ENCODE measurements at places on chromosomes 3 and 15.

- no peak for DNase-seq
Observed at GRCh38 chr3:108728934-108729333, 28.3 kb downstream of the RETNLB start.

- no peak for DNase-seq
Observed at GRCh38 chr15:91929509-91929908, 76.0 kb downstream of the SLCO3A1 start.

GRCh38 chr3:87182023-87182422 is 45.1 kb upstream of the CHMP2B start:
- no peak for DNase-seq

GRCh38 chr3:154161806-154162205 is 40.6 kb downstream of the ARHGEF26 start:
- no peak for DNase-seq

DNA sequence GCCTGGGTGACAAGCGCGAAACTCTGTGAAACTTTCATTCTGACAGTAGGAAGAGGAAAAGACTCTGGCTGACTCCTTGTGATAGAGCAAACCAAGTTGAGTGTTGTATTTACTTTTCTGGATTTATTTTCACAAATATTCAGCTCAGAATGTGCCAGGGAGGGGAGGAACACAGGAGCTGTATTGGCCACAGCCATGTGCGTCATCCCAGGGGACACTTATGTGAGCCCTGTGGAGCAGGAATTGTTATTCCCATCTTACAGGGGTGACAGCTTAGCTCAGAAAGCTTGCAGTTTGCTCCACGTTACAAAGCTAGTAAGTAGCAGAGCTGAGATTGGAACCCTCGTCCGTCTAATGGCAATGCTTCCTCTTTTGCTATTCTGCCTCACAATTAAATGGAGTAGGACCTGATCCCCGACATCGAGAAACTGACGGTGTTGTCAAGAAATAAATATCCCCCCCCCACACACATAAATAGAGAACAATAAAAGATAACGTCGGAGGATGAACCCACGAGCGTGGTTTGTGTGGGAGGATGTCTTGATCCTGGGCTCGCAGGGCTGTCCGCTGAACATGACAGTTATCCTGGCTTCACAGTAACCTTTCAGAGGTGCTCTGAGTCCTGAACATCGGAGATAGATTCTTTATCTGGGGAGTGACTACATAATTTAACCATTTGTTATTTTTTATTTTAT is 151.6 kb upstream of the CTDSPL start:
- DNase-seq = no peak

DNA sequence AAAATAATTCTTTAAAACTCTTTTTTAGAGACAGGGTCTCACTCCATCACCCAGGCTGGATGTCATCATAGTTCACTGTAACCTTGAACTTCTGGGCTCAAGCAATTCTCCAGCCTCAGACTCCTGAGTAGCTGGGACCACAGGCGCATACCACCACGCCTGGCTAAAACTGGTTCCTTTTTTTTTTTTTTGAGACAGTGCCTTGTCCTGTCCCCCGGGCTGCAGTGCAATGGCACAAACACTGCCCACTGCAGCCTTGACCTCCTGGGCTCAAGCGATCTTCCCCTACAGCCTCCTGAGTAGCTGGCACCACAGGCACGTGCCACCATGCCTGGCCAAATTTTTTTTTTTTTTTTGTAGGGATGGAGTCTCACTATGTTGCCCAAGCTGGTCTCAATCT is 23.7 kb upstream of the FURIN start:
- DNase-seq = no peak

DNA sequence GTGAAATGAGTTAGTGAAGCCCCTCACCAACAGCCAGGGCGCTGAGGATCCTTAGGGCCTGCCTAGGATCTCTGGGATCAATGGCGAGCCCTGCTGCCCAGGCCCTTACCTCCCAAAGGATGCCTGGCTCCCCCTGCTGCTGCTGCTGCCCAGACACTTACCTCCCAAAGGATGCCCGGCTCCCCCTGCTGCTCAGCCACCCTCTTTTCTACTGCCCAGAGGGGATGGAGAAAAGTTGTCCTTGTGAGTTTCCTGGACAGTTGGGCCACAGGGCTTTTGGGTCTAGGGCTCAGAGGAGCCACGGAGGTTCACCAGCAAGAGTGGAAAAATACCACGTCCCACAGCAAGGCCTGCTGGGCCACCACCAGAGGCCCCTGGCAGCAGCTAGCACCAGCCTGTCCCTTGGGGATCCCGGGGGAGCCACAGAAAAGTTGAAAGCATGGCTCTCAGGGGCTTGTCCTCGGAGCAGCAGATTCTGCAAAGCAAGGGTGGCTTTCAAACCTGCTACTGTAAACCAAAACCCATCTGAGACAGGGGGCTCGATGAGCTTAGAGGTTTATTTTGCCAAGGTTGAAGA is 59.4 kb downstream of the SLC6A6 start:
- peak; percentile 14 for DNase-seq

GRCh38 chr3:14143271-14144225 is 18.7 kb downstream of the TMEM43 start:
- no peak for DNase-seq

DNA sequence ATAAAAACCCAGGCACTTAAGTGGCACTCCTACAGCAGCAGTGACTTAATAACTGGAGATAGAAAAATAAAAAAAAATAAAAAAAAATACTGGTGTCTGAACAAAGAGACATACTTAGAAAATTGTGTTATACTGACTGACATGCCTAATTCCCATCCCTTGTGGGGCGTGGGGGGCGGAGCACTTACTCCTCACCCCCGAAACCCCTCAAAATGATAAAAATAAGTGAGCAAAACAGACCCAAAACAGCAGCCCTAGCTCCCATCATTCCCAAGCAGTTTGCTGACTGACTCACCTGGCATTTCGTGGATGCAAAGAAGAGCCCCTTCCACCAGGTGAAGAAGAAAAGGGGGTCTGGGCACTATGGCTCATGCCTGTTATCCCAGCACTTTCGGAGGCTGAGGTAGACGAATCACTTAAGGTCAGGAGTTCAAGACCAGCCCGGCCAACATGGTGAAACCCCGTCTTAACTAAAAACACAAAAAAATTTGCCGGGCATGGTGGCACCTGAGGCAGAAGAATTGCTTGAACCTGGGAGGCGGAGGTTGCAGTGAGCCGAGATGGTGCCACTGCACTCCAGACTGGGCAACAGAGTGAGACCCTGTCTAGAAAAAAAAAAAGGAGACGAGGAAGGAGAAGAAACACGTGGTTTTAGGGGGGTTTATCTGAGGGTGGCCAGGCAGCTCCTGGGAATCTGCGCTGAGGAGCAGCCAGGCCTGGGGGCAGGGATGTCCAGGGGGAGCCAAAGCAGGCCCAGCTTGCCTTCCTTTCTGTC is 50.8 kb upstream of the BLM start:
- DNase-seq = no peak

DNA sequence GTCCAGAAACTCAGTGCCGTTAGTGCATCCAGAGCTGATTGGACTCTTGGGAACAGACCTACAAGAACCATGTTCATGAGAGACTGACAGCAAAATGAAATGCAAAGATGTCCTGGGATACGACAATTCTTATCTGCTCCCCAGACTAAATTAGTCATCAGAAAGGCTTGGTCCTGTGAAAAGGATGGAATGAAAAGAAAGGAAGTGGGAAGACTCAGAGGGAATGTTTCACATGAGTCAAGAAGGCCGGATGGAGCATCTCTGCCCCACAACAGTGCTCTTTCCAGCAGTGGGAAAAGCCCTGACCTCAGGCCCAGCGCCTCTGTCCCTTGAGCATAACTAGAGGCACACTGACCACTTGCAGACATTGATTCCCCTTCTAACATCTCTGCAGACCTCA is 39.3 kb upstream of the UACA start:
- DNase-seq = no peak

- DNase-seq = no peak
Observed at GRCh38 chr15:29057856-29058255, 172.1 kb downstream of the APBA2 start.

DNA sequence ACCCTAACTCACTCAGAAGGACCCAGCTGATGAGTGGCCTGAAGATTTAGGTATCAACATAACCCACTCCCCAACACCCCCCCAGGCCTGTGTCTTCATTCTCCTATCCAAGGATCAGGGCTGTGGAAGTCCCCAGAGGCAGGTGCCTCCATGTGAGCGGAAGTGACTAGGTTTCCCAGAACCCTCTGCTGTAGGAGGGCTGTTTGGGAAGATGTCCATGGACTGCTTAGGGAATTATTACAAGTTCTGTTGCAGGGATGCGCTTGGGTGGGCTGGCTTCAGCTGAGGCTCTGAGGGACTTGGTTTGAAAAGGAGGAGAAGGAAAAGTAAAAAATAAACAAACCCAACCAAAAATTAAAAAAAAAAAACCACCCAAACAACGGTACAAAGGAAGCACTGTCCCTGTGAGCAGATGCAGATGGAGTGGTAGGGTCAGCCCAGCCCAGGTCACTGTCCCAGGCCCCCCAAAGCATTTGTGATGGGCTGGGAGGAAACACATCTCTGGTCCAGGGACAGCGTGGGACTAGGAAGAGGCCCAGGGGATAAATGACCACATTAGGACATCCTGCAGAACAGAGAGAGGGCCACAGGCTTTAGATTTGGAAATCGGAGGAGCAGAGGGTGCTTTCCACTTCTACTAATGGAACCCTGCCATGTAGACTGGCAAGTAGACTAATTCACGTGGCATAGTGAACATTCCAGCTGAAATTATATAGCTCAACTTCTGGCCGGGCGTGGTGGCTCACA is 12.2 kb upstream of the APOD start:
- no peak for DNase-seq

- DNase-seq = no peak
Observed at GRCh38 chr15:55698653-55699052, 44.3 kb downstream of the PRTG start.

- DNase-seq = no peak
Observed at GRCh38 chr3:98874602-98875249, 26.8 kb downstream of the DCBLD2 start.

DNA sequence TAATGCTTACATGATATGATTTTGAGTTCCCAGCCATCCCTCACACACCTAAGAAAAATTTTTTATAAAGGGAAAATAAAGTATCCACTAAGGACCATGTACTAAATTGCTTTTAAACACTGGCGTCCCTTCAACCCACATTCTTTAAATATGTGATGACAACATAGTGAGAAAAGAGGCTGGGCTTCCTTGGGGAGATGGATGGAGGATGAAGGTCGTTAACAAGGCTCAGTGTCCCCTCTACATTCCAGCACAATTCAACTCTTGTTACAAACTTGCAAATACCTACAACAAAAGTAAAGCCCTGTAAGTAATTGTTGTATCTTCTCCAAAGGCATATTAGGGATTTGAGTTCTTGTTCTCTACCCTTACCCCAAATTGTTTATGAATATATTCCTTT is 87.2 kb upstream of the SLC4A7 start:
- no peak for DNase-seq

- DNase-seq = no peak
Observed at GRCh38 chr3:25527801-25528200, 99.7 kb downstream of the RARB start.

DNA sequence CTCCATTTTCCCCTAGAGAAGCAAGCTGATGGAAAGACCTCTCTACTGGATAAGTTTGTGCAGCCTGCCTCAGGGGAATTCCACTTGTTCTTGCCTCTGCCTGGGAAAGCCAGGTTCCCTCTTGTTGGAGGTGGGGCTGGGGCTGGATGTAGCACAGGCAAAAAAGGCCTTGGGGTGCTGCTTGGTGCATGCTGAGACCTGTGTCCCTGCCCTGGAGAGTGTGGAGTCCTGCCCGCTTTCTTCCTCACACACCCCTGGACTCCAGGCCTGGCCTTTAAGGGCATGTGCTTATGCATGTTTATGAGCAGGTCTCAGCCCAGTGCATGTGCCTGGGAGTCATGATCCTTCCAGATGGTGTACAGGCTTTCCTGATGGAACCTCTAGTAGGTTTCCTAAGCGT is 23.5 kb upstream of the JMJD7 start:
- DNase-seq = no peak

DNA sequence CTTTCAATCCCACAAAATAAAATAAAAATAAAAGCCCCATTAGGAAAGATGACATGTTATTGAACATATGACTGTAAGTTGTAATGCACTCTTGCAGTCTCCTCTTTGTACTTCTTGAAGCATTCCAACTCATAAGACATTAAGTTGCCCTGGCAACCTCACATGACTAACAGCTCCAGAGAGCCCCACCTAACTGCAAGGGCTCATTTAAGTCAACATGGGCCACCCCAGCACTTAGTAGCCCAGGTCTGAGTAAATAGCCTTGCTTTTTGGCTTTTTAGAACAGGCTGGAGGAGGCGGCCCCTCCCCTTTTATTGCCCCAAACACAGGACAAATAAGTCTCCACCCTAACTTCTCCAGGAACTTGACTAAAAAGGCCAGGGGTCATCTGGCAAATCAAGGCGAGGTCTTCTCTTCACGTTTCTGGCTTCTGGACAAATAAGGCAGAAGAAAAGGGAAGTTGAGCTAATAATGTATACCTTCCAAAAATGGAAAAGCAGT is 135.1 kb downstream of the TMCO5A start:
- no peak for DNase-seq

DNA sequence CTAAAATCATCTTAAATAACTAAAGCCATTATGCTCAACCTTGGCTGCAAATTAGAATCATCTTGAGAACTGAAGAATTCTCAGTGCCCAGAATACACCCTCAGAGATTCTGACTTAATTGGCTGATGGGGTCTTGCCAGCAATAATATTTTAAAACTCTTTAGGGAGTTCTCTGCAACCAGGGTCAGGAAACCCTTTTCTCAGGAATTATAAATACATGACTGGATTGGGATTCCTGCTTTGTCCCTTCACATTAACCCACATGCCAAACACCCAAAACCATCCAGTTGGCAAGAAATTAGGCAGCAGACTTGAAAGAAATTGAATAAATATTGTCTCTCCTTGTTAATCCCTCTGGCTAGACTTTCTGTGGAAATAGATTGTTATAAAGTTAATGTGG is 482.3 kb upstream of the NECTIN3 start:
- DNase-seq = no peak

GRCh38 chr3:65953881-65954733 is 84.6 kb downstream of the MAGI1 start:
- DNase-seq = no peak

DNA sequence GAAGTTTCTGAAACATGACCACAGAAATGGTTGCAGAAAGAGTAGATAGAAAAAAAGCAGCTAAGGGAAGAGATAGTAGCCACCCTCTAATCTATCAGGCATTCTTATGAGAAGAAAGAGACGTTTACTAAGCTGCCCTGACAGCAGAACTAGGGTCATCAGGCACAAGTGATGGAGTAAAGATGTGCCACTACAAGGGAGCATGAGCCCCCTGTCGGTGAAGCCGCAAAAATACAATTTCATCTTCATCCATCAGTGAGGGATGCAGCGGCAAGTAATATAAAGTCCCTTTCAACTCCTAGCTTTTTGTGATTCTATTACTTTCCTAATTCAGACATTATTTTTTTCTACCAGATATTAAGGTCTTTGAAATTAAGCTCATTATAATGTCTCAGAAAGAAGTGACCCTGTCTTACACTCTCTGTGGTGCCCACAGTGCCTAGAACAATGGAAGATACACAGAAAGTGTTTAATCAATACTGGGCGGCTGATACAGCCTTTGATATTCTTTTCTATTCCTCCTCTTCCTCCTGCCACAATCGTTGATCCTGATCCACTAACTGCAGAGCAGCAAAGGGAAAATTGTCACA is 651.6 kb downstream of the NTRK3 start:
- DNase-seq = no peak

- no peak for DNase-seq
Observed at GRCh38 chr15:58016581-58017175, 48.8 kb downstream of the ALDH1A2 start.

Measured in stimulated activated CD4-positive, alpha-beta T cell treated with anti-CD3 and anti-CD28 coated beads, TNF-alpha, amount 100 ng/mL, for 24 hours (primary cell).